GM18507 (cell line): ENCODE measurements at places on chromosomes 5 and 9.
A peak's percentile ranks its signal among the peaks of the same experiment; 100 is the strongest.

GRCh38 chr5:98614341-98614740, 159.1 kb upstream of the RGMB start:
- DNase-seq = no peak

DNA sequence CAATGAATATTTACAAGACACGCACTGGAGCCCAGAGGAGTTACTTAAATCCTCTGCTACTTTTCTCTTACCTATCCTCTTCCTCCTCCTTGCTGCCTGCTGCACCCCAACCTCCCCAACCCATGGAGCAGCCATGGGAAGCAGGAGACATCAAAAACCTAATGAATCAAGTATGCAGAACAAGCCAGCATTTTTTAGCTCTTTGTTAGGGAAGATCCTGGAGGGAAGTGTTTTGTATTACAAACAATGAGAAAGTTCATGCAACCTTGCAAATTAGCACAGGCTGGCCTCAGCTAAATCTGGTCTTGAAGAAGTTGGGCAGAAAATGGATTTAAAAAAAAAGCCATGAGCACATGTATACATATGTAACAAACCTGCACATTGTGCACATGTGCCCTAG, 498.8 kb downstream of the KIF4B start:
- DNase-seq = no peak

- no peak for DNase-seq
These were observed 438 bp downstream of the TRIP13 start for GRCh38 chr5:893137-893506.

- no peak for DNase-seq
These were observed 830.9 kb downstream of the MAT2B start for GRCh38 chr5:164336276-164336675.

GRCh38 chr9:95645579-95645978, 128.8 kb upstream of the PTCH1 start:
- DNase-seq = no peak

- DNase-seq = no peak
These were observed 163.4 kb upstream of the FBXL17 start for GRCh38 chr5:108545301-108545700.

DNA sequence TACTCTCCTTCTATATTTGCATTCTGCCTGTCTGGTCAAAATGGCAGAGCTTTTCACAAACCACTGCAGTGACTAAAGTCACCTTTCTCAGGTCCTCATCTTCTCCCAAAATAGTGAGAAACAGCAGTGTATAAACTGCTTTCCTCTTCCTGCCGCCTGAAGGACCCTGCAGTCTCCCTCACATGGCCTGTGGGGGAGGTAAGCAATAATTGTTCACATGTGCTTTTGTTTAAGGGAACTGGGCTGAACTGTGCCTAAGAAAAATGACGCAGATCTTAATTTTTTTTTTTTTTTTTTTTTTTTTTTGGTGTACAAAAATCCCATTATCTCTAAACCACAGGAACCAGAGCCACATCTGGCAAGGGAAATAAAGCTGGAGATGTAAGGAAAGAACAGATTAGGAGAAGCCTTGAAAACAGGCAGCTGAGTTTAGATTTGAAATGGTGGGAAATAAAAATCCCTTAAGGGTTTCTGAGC, 131.7 kb upstream of the VLDLR start:
- no peak for DNase-seq

GRCh38 chr9:130873966-130874365, 22.6 kb downstream of the QRFP start:
- DNase-seq = no peak

DNA sequence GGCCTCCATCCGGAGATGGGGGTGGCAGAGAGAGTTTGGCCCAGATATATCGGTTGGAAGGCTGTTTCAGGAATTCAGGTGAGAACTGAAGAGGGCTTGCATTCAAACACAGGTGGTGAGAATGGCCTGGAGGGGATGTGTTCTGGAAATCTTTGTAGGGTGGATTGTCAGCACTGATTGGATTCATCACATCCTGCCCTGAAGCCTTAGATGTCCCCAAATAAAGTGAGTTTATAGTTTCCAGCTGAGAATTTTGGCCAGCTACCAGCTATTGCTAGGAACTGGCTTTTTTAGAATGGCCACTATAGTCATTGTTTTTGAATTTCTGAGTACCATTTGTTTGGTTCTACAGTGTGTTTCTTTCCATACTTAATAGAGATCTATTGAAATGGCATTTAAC, 46.1 kb upstream of the ANKH start:
- DNase-seq = no peak

DNA sequence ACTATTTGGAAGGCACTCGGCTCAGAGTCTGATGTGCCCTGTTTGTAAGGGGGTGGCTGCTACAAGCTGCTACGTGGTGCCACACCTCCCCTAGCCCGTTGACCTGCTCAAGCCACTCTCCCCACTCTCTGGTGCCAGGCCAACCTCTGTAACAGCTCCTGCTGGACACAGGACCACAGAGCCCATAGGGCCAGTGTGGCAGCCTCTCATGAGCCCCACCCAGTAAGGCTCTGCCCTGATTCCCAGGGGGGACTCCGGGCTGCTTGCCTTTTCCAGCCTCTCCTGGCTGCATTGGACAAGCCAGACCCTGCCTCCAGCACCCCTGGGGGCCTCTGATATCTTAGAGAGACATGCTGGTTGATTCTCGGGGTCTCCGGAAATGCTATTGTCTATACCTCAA, 53.3 kb upstream of the ANGPTL2 start:
- no peak for DNase-seq

DNA sequence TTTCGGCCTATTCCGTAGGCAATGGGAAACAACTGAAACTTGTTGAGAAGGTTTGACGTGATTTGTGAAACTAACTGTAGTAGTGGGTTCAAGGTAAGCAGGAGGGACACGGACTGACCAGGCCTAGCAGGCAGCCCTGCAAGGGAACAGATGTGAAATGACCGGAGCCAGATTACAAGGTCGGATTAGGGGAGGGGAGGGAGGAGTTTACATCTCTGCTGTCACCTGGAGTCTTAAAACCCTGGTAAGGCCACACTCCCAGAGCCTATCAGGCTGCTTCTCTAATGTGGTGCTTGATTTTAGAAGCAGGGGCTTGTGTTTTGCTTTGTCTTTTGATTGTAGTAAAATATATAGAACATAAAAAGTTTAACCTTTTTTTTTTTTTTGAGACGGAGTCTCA, 3.5 kb upstream of the SPTAN1 start:
- DNase-seq = no peak

- peak; percentile 29 for DNase-seq
These were observed 94.0 kb downstream of the ACTL7B start for GRCh38 chr9:108761655-108762347.

DNA sequence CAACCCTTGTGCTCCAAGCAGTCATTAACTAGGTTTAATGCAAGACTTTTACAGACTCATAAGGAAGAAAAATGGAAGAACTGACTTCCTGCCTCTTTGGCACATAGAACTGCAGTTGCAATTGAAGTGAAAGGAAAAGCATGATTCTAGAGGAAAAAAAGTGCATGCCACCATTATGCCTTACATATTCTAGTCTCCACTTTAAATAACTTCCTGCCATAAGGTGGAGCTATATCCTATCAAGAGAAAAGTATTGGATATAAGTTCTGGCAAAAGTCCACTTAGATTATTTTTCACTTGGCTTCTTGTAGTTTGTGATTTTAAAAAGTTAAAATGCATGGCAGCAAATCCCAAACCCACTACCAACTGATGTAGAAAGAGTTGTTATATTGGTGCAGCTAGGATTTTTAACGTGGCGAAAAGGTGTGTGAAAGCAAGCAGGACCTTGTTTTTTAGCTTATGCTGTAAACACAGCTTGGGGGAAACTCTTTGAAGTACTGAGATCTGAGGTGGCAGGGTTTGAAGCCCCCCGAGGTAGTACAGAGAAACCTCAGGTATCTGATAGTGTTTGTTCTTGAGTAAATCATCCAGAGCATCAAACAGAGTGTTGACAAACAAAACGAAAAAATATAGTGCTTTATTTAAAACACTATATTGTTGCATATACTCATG, 117.9 kb downstream of the ANXA1 start:
- DNase-seq = no peak

GRCh38 chr9:97772145-97772544, 75.0 kb upstream of the XPA start:
- no peak for DNase-seq

DNA sequence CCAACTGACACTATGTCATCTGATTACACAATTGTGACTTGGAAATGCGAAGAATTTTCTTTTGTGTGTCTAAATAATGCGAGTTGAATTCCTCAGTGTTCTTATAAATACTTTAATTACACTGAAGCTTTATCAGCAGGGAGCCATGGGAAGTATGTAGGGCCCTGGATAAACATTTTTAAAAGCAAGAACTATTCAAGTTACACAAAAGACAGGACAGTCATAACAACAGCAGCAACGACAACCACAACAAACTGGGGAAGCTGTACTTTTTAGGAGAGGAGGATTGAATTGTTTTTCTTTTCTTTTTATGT, 250.3 kb upstream of the ZNF608 start:
- DNase-seq = no peak

GRCh38 chr5:11224436-11225187, 463.6 kb upstream of the DAP start:
- DNase-seq = no peak

DNA sequence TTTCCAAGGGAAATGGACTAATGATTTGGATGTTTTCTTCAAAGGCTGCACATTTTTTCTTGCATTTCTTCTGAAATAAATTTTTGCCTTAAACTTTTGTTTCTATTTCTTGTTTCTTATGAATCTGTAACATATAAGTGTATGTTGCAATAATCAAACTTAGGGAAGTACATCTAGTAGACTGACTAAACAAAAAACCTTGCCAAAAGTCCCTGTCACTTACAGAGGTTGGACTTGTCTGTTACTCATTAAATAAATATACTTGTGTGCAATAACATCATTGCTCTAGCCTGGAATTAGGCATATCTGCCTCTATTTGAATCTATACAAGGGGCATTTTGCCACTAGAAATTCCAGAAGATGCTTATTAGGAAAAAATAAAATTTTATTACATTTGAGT, 56.6 kb downstream of the C6 start:
- no peak for DNase-seq

GRCh38 chr5:112109331-112110007, 309.6 kb downstream of the EPB41L4A start:
- no peak for DNase-seq

- DNase-seq = no peak
These were observed 38.4 kb downstream of the ZSWIM6 start for GRCh38 chr5:61370506-61370905.

GRCh38 chr9:119322184-119322583, 47.1 kb downstream of the BRINP1 start:
- DNase-seq = no peak

- DNase-seq = peak; percentile 47
These were observed 1468.0 kb downstream of the FOXD4L5 start for GRCh38 chr9:63816751-63817621.
